Natural killer cell treated with Interleukin-12 subunit alpha and Interleukin-12 subunit beta and Interleukin-15 and Interleukin-18, amount 100 ng/mL, for 72 hours (primary cell): ENCODE measurements at places on chromosomes 6 and 20. TPM values are rescaled to one million over a fixed set of nuclear protein-coding genes. Genes with fewer than 3 reads are reported as not detected.

NR2E1 gene
- total RNA-seq, result not detected

NKX2-4 gene
- total RNA-seq, result not detected

MDFI gene
- not detected for total RNA-seq

LTB gene
- total RNA-seq, result 153 TPM

CTAGE9 gene
- not detected for total RNA-seq

DPPA5 gene
- total RNA-seq, result not detected

MYO6 gene
- total RNA-seq, result 6.4 TPM

DNA sequence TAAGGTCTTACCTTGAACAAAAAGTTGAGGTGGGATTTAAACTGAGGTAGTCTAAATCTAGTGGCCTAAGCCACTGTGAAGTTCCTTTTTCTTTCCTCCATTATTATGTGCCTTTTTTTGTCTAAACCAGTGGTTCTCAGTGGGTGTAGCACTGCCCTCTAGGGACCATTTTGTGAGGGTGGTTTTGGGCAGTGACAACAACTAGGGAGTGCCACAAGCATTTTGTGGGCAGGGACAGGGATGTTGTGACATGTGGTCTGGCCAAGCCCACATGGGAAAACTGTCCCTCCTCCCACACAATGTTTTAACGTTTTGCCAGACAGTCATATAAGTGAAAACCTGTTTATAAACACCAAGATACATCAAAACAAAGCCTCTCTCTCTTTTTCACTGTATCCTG lies 899.4 kb upstream of the FLRT3 start:
- H3K27me3 ChIP-seq, result no peaks in the 10 kb centered on the region
- H3K36me3 ChIP-seq, result no peaks in the 10 kb centered on the region
- H3K4me3 ChIP-seq, result no peak overlapping the region
- no peaks in the 10 kb centered on the region for H3K4me1 ChIP-seq

- H3K27me3 ChIP-seq, result peaks cover 49% of the 10 kb centered on the region
- H3K4me3 ChIP-seq, result no peak overlapping the region
- no peak overlapping the region for H3K27ac ChIP-seq
- H3K36me3 ChIP-seq, result no peaks in the 10 kb centered on the region
Observed at GRCh38 chr20:1802385-1803060, 92.7 kb upstream of the SIRPA start.

GRCh38 chr6:12136905-12137304 lies 124.8 kb downstream of the HIVEP1 start:
- peaks cover 27% of the 10 kb centered on the region for H3K36me3 ChIP-seq
- no peak overlapping the region for H3K4me3 ChIP-seq
- no peaks in the 10 kb centered on the region for H3K27me3 ChIP-seq
- H3K27ac ChIP-seq, result no peak overlapping the region
- DNase-seq, result no peak

- H3K4me3 ChIP-seq, result no peak overlapping the region
- peaks cover 49% of the 10 kb centered on the region for H3K4me1 ChIP-seq
- DNase-seq, result no peak
- H3K36me3 ChIP-seq, result no peaks in the 10 kb centered on the region
- no peak overlapping the region for H3K27ac ChIP-seq
- no peaks in the 10 kb centered on the region for H3K27me3 ChIP-seq
Observed at GRCh38 chr20:20204256-20204655, 151.9 kb downstream of the CFAP61 start.

DNA sequence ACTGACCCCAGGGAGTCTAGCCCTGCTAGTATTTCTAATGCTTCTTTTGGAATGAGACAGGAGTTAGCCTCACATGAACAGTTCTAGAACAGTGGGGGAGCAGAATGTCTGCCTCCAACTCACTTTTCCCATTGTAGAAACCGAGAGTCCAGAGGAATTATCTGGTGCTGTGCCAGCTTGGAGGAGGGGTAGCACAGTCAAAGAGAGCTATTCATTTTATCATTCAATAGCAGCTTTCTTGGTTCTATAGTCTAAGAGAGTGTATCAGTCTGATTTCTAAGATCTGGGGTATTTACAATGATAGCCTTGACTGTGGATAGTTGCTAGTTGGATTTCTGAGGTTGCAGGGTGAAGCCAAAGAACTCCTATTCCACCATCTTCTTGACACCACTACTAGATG lies 448.2 kb downstream of the RFPL4B start:
- no peak overlapping the region for H3K4me3 ChIP-seq
- H3K27ac ChIP-seq, result no peak overlapping the region
- H3K27me3 ChIP-seq, result no peaks in the 10 kb centered on the region
- no peaks in the 10 kb centered on the region for H3K4me1 ChIP-seq

DNA sequence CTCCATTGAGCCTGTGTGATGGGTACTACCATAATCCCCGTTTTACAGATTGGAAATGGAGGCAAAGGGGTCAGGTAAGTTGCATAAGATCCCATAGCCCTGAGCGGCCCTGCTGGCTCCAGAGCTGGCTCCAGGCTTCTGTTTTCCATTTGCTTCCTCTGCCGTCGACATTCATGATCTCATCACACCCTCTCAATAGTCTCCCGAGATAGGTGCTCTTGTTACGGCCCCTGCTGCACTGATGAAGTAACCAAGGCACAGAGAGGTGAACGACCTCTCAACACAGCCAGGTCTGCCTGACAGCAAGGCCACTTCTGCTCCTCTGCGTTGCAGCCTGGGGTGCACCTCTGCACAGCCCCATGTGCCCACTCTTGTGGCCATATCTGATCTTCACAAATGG lies 16.9 kb downstream of the CDH22 start:
- H3K27ac ChIP-seq, result no peak overlapping the region
- H3K27me3 ChIP-seq, result peaks cover 19% of the 10 kb centered on the region
- H3K4me3 ChIP-seq, result no peak overlapping the region
- no peaks in the 10 kb centered on the region for H3K36me3 ChIP-seq

- H3K4me3 ChIP-seq, result no peak overlapping the region
- no peaks in the 10 kb centered on the region for H3K27me3 ChIP-seq
- peaks cover 26% of the 10 kb centered on the region for H3K36me3 ChIP-seq
- DNase-seq, result no peak
- no peaks in the 10 kb centered on the region for H3K4me1 ChIP-seq
- no peak overlapping the region for H3K27ac ChIP-seq
Observed at GRCh38 chr20:30486103-30486478, 771.4 kb upstream of the DEFB115 start.

- peak overlapping the region; percentile 45 for H3K27ac ChIP-seq
- no peak overlapping the region for H3K4me3 ChIP-seq
- H3K4me1 ChIP-seq, result peaks cover 5% of the 10 kb centered on the region
- DNase-seq, result no peak
- peaks cover 5% of the 10 kb centered on the region for H3K36me3 ChIP-seq
- H3K27me3 ChIP-seq, result no peaks in the 10 kb centered on the region
Observed at GRCh38 chr20:4805663-4806449, 84.1 kb downstream of the PRND start.

DNA sequence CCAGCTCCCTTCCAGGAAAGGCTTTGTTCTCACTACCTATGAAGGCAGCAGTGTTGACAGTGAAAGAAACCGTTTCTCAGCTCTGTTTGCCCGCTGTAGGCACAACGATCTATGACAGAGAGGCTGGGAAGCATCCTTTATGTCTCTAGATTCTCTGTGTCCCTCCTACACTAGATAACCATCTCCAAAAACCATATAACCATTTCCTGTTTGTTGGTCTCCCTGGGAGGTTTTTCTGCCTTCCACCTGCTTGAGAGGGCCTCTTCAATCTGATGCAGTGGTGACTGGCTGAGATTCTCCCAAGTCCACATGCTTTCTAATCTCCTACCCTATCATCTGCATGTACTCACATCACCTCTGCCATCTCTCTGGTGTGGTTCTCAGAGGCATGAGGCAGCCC lies 32.0 kb upstream of the TMEM217 start:
- H3K27ac ChIP-seq, result peak overlapping the region; percentile 46
- peaks cover 33% of the 10 kb centered on the region for H3K4me1 ChIP-seq
- peaks cover 34% of the 10 kb centered on the region for H3K36me3 ChIP-seq

- no peaks in the 10 kb centered on the region for H3K27me3 ChIP-seq
- no peaks in the 10 kb centered on the region for H3K36me3 ChIP-seq
Observed at GRCh38 chr6:94341173-94341572, 921.8 kb upstream of the EPHA7 start.

DNA sequence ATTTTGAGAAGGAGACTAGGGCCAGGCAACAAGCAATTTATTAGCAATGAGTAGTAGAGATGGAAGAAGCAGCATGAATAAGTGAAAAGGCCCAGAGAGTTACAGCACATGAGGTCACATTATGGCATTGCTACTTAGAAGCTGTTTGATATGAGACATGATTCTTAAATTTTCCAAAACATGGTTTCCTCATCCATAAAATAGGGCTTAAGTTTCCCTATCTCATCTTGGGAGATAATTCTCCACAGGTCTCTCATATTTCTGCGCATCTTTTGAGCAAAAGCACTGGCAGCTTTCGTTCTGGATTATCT lies 656.1 kb downstream of the EPHA7 start:
- H3K4me3 ChIP-seq, result no peak overlapping the region
- no peaks in the 10 kb centered on the region for H3K27me3 ChIP-seq
- no peaks in the 10 kb centered on the region for H3K4me1 ChIP-seq
- no peak overlapping the region for H3K27ac ChIP-seq
- no peaks in the 10 kb centered on the region for H3K36me3 ChIP-seq
- no peak for DNase-seq

DNA sequence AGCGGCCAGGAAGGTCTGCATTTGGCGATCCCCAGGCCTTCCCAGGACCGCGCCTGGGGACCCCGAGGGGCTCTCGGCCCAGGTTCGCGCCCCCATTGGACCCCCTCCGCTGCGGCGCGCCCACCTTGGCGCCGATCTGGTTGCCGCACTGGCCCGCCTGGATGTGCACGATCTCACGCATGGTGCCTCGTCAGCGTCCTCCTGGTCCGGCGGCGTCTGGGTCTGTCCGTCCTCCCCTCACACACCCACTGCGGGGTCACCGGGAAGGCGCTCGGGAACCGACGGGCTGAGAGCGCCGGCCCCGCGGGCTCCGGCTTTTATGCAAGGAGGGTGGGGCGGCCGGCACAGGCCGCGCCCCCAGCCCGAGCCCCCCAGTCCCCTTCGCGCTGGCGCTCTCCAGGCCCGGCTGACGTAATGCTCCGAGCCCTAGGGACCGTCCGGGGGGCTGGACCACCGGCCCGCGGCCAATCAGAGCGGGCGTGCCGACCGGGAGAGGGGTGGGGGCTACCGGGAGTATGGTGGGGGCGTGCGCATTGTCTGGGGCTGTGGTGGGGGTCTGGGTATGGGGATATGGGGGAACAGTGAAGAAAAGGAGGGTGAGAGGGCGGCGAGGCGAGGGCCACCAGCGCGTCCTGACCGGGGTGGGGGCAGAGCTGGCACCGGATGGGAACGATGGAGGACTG lies at the start of gene TUBB2B:
Gene TUBB2B, minus strand, starts transcription at position 291 of the 683 bp plus-strand sequence. Its CDS starts 110 bp downstream, at position 181.
- no peaks in the 10 kb centered on the region for H3K36me3 ChIP-seq
- peak within 1 kb of the TSS; percentile 73 for H3K4me3 ChIP-seq
- DNase-seq, result no peak

GRCh38 chr6:12610862-12611261 lies 105.7 kb upstream of the PHACTR1 start:
- no peaks in the 10 kb centered on the region for H3K36me3 ChIP-seq
- no peaks in the 10 kb centered on the region for H3K4me1 ChIP-seq
- no peak overlapping the region for H3K27ac ChIP-seq
- no peak for DNase-seq
- no peak overlapping the region for H3K4me3 ChIP-seq
- H3K27me3 ChIP-seq, result peaks cover 23% of the 10 kb centered on the region

DNA sequence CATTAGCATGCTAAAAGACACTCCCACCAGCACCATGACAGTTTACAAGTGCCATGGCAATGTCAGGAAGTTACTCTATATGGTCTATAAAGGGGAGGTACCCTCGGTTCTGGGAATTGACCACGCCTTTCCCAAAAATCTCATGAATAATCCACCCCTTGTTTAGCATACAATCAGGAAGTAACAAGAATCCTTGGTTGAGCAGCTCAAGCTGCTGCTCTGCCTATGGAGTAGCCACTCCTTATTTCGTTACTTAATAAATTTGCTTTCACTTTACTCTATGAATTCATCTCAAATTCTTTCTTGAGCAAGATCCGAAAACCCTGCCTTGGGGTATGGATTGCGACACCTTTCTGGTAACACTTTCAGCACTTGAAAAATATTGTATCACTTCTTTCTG lies 243.0 kb downstream of the BMP2 start:
- no peak for DNase-seq
- no peak overlapping the region for H3K27ac ChIP-seq
- no peaks in the 10 kb centered on the region for H3K36me3 ChIP-seq
- H3K4me3 ChIP-seq, result no peak overlapping the region
- H3K4me1 ChIP-seq, result no peaks in the 10 kb centered on the region

DNA sequence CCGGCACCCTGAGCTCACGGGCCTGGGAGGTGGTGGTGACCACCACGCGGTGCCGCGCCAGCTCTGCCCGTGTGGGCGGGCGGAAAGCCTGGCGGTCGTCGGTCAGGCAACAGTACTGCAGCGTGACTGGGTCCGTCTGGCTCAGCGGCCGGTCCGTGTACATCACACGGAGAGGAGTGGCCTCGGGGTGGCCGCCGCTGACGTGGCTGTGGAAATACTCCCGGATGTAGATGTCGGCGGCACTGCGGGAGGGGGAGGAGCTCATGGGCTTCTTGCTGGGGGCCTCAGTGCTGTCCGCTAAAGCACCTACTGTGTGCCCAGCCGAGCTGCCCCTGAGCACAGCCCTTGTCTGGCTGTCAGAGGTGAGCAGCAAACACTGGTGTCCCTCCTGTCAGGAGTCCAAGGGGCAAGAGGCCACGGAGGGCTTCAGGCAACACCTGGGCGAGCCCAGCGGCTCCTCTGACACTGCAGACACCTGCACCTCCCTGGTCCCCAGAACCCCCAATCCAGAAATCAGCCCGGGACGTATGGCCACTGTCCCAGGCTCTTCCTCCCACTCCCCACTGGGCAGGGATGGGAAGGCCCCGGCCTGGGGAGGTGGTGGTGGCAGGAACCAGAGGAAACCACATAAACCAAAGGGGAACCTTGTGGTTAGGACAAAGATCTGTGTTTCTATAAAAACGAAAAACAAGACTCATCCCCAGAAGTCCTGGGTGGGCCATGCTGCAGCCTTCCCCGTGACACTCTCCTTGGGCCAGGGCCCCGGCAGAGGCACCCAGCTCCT lies 6.5 kb downstream of the HELZ2 start:
- no peaks in the 10 kb centered on the region for H3K36me3 ChIP-seq
- H3K27me3 ChIP-seq, result no peaks in the 10 kb centered on the region
- peak; percentile 93 for DNase-seq

DNA sequence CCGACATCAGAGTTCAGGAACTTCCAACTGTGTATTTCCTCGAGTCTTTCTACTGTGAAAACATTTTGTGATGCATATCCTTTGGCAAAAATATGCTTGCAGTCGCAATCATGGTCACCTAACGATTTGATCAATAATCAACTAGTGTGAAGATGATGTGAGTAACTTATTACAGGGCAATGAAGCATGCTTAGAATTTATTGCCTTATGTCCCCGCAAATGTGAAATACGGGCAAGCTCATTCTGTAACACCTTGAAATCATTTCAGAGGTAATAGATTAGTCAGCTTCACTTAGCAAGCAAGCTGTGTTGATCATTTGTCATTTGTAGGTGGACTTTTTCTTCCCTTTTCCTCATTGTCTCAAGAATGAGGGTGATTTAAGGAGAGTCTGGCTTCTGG lies 67.9 kb upstream of the DOK5 start:
- no peaks in the 10 kb centered on the region for H3K36me3 ChIP-seq
- peaks cover 13% of the 10 kb centered on the region for H3K27me3 ChIP-seq
- H3K4me1 ChIP-seq, result no peaks in the 10 kb centered on the region
- no peak overlapping the region for H3K27ac ChIP-seq
- H3K4me3 ChIP-seq, result no peak overlapping the region
- DNase-seq, result no peak

- peak overlapping the region; percentile 70 for H3K4me3 ChIP-seq
- no peaks in the 10 kb centered on the region for H3K27me3 ChIP-seq
- H3K27ac ChIP-seq, result peak overlapping the region; percentile 93
- peaks cover 49% of the 10 kb centered on the region for H3K4me1 ChIP-seq
- peaks cover 32% of the 10 kb centered on the region for H3K36me3 ChIP-seq
Observed at GRCh38 chr6:17632934-17633333, 32.8 kb downstream of the FAM8A1 start.

GRCh38 chr6:147418523-147418922 lies 90.0 kb upstream of the SAMD5 start:
- H3K27ac ChIP-seq, result no peak overlapping the region
- H3K27me3 ChIP-seq, result peaks cover 8% of the 10 kb centered on the region
- H3K4me3 ChIP-seq, result no peak overlapping the region
- no peak for DNase-seq
- H3K36me3 ChIP-seq, result peaks cover 2% of the 10 kb centered on the region
- no peaks in the 10 kb centered on the region for H3K4me1 ChIP-seq
